ENCODE measurements at places on chromosomes 7 and 10. TPM values are rescaled to one million over a fixed set of nuclear protein-coding genes. Genes with fewer than 3 reads are reported as not detected.

GRCh38 chr7:47720141-47720906, 138.4 kb upstream of the TNS3 start:
- peak; percentile 70 for DNase-seq

- DNase-seq = no peak
These were observed 294.2 kb downstream of the PLXDC2 start for GRCh38 chr10:20110125-20111100.

DNA sequence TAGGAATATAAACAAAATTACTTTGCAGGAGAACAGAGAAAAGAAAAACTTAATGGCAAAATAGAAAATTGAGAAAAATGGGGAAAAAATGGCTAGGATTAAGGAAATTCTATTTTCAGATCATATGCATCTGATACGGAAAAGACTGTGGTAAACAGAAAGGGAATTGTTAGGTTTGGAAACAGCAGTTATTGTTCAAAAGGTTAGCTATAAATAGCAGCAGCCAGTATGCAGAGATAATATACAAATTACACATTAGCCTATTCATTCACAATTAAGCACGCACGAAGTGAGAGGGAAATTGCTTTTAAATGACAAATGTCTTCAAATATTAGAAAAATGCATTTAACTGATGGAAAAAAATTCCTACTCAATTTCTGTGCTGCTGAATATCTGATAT, 224.1 kb upstream of the FAM3C start:
- DNase-seq = no peak

DNA sequence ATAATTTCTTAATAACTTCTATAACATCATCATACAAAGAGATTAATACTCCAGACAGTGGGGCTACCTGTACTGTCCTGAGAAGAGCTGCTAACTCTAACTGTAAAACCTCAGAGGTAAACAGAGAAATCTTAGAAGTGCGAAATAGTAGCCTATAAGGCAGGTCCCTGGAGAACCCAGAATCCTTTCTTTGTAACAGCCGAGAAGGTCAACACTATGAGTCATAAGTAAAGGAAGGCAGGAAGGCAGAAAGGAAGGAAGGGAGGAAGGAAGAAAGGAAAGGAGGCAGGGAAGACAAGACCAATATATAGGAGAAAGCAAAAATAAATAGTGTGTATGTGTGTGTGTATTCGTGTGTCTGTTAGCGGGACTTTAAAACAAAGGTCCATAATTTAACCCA, 540.6 kb downstream of the ZWINT start:
- no peak for DNase-seq

GRCh38 chr10:126702181-126702580, 31.7 kb upstream of the C10orf90 start:
- DNase-seq = no peak

GRCh38 chr10:96833220-96834001, 1.3 kb downstream of the LCOR start:
- DNase-seq = peak; percentile 27

DNA sequence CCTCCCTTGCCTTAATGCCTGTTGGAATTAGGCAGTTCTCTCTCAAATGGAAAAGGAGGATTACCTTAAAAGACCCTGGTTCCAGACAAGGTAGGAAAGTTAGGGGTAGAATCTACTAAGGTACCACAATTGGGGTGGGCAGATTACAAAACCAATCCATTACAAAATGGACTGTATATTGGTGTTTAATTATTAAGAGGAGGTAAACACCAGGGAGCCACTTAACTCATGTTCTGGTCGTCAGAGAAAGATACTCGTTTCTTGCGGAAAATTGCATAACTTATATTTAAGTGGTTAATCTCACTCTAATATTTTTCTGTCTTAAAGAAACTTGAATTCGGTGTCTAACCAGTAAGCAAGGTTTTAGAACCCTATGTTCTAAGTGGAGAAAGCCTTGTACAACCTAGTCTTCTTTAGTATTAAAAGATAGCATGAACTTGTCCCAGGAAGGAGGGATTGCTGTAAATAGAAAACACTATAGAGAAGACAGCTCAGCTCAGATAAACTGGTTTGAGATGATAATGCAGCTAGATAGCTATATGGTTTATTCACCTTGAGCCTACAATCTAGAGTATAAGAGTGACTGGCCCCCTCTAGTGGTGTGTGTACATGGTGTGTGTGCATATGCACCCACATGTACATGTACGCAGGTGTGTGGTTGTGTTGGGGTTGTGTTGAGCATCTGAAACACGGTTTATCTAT, 58.0 kb upstream of the STRIP2 start:
- peak; percentile 40 for DNase-seq

GRCh38 chr10:125159932-125160855, at the start of gene CTBP2:
CTBP2 (minus strand) TSS chr10:125160563.
- peak; percentile 51 for DNase-seq

The IL6 gene
- total RNA-seq = 3.8 TPM

DNA sequence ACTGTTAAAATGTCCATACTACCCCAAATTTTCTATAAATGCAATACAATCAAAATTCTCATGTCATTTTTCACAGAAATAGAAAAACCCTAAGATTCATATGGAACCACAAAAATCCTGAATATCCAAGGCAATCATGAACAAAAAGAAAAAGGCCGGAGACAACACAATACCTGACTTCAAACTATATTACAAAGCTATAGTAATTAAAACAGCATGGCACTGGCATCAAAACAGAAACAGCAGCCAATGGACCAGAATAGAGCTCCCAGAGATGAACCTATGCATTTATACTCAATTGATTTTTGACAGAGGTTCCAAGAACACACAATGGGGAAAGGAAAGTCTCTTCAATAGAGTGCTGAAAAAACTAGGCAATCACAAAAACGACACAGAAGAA, 128.8 kb downstream of the SDHAF3 start:
- DNase-seq = no peak

The ACTR3C gene
- total RNA-seq = not detected

DNA sequence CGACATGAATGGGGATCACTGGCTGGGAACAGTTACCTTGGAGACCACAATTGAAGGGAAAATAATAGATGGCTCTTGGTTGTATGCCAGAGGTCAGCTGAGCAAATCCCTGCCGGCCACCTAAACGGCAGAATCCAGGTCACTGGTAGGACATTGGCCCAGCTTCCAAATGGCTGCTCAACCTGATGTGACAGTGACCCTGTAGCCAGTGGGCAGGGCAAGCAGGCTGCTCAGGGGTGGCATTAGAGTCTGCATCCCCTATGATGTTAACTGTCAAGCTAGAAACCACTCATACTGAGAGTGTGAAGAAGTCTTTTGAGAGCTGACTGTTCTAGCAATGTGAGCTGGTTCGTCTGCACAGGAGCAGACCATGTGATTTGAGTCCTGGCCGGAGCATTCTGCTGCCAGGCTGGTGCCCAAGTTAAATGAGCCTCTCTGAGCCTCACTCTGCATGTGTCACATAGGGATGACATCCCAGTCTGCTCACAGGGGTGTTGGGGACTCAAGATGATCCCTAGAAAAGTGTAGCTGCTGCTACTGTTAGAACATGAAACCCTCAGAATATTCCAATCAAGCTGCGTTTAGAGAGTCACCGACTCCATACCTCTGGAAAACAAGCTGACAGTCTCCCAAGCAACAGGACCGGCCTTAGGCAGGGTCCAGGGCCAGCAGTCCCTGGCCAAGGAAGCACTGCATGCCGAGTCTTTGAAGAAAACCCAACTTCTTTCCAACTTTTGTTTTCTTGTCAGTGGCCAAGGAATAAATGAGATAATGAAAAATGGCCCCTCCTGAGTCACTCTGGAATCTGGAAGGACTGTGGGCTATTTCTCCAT, 69.7 kb downstream of the VWA2 start:
- DNase-seq = peak; percentile 38

GRCh38 chr7:90081621-90082020, 72.6 kb upstream of the STEAP1 start:
- DNase-seq = no peak

DNA sequence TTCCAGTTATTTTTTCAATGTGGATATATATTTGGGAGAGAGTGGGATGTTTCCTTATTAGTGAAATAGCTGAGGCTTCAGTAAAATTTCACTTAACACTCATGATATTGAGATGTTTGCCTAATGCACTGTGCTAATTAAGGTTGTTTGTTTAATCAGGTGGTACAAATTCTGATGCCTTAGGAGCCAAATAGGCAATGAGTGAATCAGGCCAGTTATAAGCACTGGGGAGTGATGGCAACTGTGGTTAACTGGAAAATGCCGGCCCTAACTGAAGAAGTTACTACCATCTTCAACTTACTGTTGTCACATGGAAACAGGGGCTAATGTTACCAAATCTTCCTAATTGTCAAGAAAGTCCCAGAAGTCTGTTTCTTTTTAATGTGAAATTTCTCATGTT, 32.0 kb downstream of the VCL start:
- no peak for DNase-seq

The COL1A2 gene
- 32,213 TPM for total RNA-seq

The XRCC2 gene
- total RNA-seq = 1.1 TPM

DNA sequence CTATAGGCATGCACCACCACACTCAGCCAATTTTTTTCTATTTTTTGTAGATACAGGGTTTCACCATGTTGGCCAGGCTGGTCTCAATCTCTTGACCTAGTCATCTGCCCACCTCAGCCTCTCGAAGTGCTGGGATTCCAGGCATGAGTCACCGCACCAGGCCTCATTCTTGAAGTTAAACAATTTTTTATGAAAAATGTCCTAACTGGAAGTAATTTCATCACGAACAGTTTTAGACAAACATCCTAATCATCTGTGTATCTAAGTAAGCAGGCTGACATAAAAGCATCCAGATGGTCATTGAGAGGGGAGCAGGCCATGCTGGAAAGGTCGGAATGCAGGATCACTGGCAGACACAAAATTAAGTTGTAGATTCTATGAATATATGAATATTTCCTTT, 269.1 kb downstream of the ZMYND11 start:
- peak; percentile 69 for DNase-seq

The FAM20C gene
- total RNA-seq = 18.2 TPM

- DNase-seq = peak; percentile 68
These were observed 38.2 kb downstream of the AVL9 start for GRCh38 chr7:32533276-32534029.

GRCh38 chr7:2258661-2259365, 16.8 kb downstream of the NUDT1 start:
- no peak for DNase-seq

The BICC1 gene
- 123 TPM for total RNA-seq

- DNase-seq = no peak
These were observed 432.6 kb downstream of the SDK1 start for GRCh38 chr7:3733541-3734140.

DNA sequence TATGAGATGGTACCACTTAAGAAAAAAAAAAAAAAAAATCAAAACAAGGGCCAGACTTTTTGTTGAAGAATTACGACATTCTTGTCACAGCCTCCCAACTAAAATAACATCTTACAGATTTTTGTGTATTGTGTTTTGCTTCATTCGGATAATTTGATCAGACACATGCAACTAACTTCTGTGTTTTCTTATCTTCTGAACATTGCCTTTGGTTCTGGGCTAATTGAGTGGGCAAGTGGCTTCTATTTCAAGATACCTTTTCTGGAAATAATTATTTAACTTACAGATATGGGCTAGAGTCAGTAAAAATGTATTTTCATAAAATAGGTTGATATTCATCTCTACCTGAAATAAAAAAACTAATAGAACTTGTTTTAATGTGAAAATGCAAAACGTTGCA, 165.1 kb downstream of the ANKRD7 start:
- no peak for DNase-seq

- peak; percentile 70 for DNase-seq
These were observed 98.9 kb downstream of the KMT2C start for GRCh38 chr7:152336754-152337368.

The PROSER2 gene
- 4.7 TPM for total RNA-seq

DNA sequence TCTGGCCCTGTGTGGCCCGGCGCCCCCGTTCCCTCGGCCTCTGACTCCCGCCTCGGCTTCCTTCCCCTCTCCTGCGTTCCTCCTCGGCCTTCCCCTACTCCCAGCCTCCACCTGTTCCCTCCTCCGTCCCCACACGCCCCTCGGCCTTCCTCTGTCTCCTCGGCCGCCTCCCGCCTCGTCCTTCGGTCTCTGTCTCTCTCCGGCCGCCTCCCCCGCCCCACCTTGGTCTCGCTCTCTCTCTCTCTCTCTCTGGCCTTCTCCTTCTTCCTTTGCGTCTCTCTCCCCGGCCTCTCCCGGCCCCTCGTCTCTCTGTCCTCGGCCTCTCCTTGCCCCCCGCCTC, 588 bp downstream of the GET4 start:
- DNase-seq = no peak

The CAMK2B gene
- total RNA-seq = 6.4 TPM

The KIF20B gene
- total RNA-seq = 25.8 TPM

GRCh38 chr10:34081948-34082347, 733.1 kb downstream of the PARD3 start:
- DNase-seq = no peak

DNA sequence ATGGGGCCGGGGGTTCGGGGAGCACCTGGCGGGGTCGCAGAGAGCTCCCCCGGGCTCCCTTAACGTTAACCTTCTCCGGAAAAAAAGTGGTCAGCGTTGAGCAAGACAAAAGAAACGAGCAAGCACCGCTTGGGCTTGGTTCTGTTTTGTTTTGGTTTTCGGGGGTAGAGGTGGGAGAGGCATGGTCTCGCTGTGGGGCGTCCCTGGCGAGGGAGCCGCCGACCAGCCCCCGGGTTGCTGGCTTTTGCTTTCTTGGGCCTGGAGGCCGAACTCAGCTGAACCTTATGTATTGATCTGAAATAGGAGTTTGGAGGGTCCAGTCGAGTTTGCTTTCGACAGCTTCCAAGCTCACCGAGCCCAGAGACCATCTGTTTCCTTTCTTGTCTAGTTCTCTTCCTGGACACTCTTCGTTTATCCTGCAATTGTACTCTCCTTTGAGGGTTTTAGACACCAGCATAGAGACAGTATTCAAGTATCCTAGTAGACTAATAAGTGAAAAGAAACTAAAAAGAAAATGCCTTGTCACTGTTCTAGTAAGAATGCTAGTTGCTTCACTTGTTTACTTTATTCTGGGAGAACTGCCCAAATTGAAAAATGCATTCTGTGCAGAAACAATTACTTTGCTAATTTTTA, 980 bp downstream of the FHIP2A start:
- DNase-seq = peak; percentile 78

- DNase-seq = peak; percentile 65
These were observed 184.7 kb downstream of the DGKB start for GRCh38 chr7:14717816-14718215.

GRCh38 chr10:80684259-80684658, 146.6 kb downstream of the SH2D4B start:
- DNase-seq = peak; percentile 21

- no peak for DNase-seq
These were observed 642.4 kb downstream of the TNS3 start for GRCh38 chr7:46939558-46939957.

DNA sequence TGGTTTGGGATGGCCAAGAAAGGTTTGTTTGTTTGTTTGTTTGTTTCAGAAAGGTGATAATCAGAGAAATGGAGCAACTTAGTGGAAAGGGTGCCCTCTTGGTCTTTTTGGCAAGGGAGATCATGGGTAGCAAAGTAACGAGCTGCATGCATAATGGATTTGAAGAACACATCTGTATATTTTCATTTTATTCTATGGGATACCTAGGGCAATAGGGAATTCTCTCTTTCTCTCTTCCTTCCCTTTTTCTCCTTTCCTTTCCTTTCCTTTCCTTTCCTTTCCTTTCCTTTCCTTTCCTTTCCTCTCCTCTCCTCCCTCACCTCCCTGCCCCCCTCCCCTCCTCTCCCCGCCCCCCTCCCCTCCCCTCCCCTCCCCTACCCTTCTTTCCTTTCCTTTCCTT, 492.1 kb downstream of the NEBL start:
- no peak for DNase-seq

Measured in fibroblast of the aortic adventitia (primary cell).